ENCODE measurements at places on chromosomes 1 and 21.
A peak's percentile ranks its signal among the peaks of the same experiment; 100 is the strongest.

- DNase-seq = no peak
- no peaks in the 10 kb centered on the region for H3K36me3 ChIP-seq
- H3K4me1 ChIP-seq = peaks cover 20% of the 10 kb centered on the region
- H3K27me3 ChIP-seq = no peaks in the 10 kb centered on the region
- no peak overlapping the region for H3K4me3 ChIP-seq
Observed at GRCh38 chr1:232923739-232924386, 26.5 kb upstream of the NTPCR start.

- DNase-seq = no peak
- no peak overlapping the region for H3K4me3 ChIP-seq
- H3K4me1 ChIP-seq = peaks cover 23% of the 10 kb centered on the region
- H3K27me3 ChIP-seq = no peaks in the 10 kb centered on the region
- peak overlapping the region; percentile 14 for H3K27ac ChIP-seq
Observed at GRCh38 chr1:8560611-8561544, 243.0 kb downstream of the SLC45A1 start.

DNA sequence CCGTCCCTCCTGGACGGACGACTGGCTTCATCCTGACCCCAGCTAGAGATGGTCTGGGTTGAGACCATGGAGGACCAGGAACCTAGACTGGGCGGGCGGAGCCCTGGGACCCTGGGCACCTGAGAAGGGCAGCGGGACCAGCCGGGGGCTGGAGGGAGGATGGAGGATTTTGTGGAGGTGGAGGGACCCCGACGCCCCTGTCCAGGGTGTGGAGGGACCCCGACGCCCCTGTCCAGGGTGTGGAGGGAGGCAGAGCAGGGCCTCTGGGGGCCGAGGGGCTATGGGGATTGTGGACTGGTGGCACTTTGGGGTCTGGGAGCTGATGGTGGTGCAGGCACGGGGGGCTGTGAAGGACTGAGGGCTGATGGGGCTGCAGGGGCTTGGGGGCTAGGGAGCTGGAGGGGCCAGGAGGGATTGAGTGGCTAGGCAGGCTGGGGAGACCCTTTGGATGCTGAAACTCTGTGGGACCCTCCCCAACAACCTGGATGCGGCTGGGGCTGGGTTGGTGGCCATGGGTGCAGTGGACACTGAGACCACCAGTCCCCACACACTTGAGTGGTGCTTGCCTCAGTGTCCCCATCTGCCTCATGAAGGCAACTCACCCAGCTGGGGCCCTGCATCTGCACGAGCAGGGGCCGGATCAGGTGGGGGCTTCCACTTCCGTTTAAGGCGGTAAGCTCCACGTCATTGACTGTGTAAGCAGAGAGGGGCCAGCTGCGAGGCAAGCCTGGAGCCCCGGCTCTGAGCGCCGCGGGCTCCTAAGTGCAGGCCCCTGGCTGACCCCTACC, 7.4 kb downstream of the GJC2 start:
- no peak overlapping the region for H3K4me3 ChIP-seq
- no peak for DNase-seq
- H3K27ac ChIP-seq = no peak overlapping the region
- H3K36me3 ChIP-seq = no peaks in the 10 kb centered on the region

DNA sequence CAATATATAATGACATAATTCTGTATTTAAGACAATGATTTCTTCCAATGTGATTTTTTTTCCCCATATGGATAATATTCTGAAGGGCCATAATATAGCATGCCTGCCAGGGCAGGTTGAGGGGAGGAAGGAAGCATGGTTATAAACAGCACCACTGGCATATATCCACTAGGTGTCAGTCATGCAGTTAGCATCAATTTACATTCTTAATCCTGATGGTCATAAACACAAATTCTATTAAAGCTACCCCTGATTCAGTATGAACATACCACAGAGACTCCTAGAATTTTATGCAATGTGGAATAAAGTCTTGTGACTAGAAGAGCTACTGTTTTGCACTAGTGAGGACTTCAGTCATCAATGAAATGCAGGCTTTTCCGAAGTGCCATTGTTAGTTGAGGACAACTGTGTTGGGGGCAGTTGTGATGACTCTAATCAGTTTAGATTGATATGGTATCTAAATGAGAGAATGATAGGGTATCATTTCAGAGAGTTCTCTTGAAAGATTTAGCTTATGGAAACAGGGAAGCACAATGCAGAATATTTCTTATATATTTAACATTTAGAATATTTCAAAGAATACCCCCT, 342.7 kb upstream of the NR5A2 start:
- H3K4me3 ChIP-seq = no peak overlapping the region
- no peaks in the 10 kb centered on the region for H3K27me3 ChIP-seq
- peaks cover 30% of the 10 kb centered on the region for H3K4me1 ChIP-seq
- no peak overlapping the region for H3K27ac ChIP-seq

GRCh38 chr1:93123201-93123783, 44.2 kb downstream of the MTF2 start:
- no peak overlapping the region for H3K4me3 ChIP-seq
- no peaks in the 10 kb centered on the region for H3K4me1 ChIP-seq
- peaks cover 20% of the 10 kb centered on the region for H3K36me3 ChIP-seq
- no peak overlapping the region for H3K27ac ChIP-seq
- H3K27me3 ChIP-seq = no peaks in the 10 kb centered on the region

DNA sequence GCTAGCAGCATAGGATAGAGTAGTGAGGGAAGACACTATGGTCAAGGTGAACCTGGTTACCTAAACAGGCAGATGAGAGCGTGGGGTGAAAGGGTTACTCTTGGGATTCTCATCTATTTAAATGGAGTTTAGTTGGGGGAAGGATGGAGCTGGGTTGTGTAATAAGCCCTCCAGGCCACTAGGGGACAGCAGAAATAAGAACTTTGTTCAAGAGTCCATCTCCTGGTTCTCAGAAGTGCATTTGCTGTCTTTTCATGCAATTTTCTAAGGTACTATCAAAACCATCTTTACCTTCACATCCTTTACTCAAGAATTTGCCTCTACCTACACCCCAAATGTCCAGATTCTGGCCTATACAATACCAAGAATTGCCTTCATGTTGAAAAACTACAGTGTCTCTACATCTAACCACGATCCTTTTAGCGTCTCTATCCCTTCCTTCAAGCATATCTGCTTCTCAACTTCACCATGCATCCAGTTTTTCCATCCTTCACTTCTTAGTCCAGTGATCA, 28.0 kb downstream of the SLAMF1 start:
- no peak overlapping the region for H3K27ac ChIP-seq
- no peaks in the 10 kb centered on the region for H3K36me3 ChIP-seq
- DNase-seq = no peak
- peaks cover 2% of the 10 kb centered on the region for H3K27me3 ChIP-seq

- no peak overlapping the region for H3K27ac ChIP-seq
- H3K4me3 ChIP-seq = no peak overlapping the region
- DNase-seq = no peak
- H3K27me3 ChIP-seq = no peaks in the 10 kb centered on the region
- H3K36me3 ChIP-seq = no peaks in the 10 kb centered on the region
Observed at GRCh38 chr1:220363196-220363837, 91.1 kb upstream of the RAB3GAP2 start.

- peaks cover 58% of the 10 kb centered on the region for H3K27me3 ChIP-seq
- DNase-seq = no peak
- H3K4me1 ChIP-seq = peaks cover 11% of the 10 kb centered on the region
- H3K27ac ChIP-seq = no peak overlapping the region
Observed at GRCh38 chr1:162035241-162035640, 11.6 kb upstream of the OLFML2B start.

DNA sequence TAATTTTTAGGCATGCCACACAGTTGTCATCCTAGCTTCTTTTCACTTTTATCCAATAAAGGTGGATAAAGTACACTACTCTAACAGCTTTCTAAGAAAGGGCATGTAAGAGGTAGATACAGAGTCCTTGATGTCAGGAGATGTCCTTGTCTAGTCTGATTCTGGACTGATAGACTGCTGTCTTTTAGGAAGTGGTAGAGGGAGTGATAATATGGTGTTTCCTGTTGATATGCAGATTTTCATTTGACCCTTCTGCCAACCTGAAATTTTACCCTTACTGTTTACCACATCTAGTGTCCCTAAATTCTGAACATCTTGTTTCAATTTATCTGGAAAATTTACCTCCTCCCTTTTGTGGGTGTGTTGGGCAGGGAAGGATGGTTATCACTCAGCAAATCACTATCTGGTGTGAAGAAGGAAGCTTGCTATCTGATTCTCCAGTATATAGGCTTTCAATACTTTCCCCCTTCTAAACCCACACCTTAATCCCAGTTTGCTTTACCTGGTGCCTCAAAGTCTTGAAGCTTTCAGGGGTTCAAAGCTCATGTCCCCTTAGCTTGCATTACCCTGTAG, 354.9 kb upstream of the SNX7 start:
- H3K27ac ChIP-seq = no peak overlapping the region
- no peak overlapping the region for H3K4me3 ChIP-seq
- no peak for DNase-seq

DNA sequence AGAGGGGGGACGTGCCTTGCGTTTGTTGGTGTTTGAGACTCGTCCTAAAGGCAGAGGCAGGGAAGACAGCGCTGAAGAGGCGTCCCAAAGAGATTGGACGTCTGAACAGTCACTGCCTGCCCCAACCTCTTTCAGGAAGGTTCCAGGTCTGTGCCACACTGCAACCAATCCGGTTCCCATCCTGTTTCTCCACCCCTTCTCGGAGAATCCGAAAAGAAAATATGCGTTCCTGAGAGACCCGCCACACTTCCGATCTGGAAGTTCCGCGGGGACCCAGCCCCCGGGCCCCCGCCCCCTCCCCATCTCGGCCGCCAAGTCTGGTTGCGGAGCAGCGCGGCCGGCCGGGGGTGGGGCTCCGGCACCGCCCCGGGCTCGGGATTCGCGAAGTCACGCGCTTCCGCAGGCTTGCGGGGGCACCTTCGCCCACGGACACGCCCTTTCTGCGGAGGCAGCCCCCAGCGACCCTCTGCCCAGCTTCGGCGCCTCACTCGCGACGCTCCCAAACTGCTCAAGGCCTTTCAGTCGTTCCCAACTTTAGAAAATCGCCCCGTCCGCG, 124.5 kb upstream of the DPYD start:
- H3K27ac ChIP-seq = no peak overlapping the region
- no peak for DNase-seq
- H3K4me1 ChIP-seq = peaks cover 26% of the 10 kb centered on the region
- peak overlapping the region; percentile 65 for H3K4me3 ChIP-seq
- no peaks in the 10 kb centered on the region for H3K36me3 ChIP-seq
- H3K27me3 ChIP-seq = peaks cover 86% of the 10 kb centered on the region

GRCh38 chr1:233020426-233020825, 70.0 kb downstream of the NTPCR start:
- H3K4me3 ChIP-seq = no peak overlapping the region
- DNase-seq = no peak
- H3K4me1 ChIP-seq = peaks cover 33% of the 10 kb centered on the region
- peaks cover 11% of the 10 kb centered on the region for H3K27me3 ChIP-seq

DNA sequence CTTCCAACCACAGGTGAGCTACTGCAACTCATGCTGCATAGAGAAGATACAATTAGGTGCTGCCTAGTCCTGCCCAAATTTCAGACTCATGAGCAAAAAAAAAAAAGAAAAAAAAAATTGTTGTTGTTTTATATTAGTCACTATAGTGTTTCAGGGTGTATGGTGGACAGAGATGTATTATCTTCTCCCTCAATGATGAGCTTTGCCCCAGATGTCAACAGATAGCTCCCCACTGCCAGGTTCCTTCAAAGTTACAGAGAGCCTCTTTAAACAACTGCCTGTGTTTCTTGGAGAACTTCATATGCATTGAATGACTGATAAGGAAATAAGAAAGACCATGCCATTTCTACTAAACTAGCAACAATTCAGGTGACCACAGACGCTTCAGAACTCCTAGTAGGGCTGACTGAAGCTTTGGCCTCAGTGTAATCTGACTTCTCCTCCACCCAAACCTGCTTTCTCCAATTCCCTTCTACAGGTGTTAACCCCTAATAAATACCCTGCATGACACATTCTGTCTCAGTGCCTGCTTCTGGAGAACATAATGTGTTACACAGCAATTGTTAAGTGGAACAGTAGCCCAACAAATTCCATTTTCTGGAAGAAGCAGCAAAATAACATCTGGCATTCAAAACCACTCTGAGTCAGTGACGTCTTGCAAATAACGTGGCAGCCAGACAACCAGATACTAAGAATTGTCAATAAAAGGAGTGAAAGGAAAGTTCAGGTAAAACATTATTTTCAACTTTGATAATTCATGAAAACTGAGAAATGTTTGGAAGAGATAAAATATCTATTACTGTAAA, 147.7 kb downstream of the CDC42BPA start:
- H3K36me3 ChIP-seq = no peaks in the 10 kb centered on the region
- no peak overlapping the region for H3K27ac ChIP-seq
- no peak for DNase-seq
- no peak overlapping the region for H3K4me3 ChIP-seq
- H3K4me1 ChIP-seq = peaks cover 9% of the 10 kb centered on the region

DNA sequence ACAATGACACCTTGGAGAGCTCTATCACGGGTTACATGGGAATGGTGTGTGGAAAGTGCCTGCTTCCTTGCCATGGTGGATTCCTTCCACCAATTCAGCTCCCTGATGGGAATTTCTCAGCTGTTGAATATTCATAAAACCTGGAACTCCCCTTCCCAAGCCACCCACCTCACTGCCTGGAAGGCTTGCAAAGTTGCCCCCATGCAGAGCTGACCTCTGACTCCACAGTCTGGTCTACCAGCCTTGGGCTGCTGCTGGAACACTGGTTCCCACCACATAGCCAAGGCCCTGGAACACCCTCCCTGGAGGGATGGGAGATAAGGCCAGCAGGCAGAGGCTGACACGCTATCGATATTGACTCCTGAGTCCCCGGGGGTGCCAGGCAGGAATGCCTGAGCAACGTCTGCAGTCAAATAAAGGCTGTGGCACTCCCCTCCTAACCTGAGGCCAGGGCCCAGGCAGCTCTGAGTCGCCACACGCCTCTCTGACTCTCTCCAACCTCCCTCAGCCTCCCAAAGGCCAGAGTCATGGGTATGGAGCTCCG, 8.8 kb downstream of the CCDC24 start:
- no peak for DNase-seq
- H3K27ac ChIP-seq = no peak overlapping the region
- H3K27me3 ChIP-seq = no peaks in the 10 kb centered on the region
- no peak overlapping the region for H3K4me3 ChIP-seq
- H3K36me3 ChIP-seq = peaks cover 6% of the 10 kb centered on the region

DNA sequence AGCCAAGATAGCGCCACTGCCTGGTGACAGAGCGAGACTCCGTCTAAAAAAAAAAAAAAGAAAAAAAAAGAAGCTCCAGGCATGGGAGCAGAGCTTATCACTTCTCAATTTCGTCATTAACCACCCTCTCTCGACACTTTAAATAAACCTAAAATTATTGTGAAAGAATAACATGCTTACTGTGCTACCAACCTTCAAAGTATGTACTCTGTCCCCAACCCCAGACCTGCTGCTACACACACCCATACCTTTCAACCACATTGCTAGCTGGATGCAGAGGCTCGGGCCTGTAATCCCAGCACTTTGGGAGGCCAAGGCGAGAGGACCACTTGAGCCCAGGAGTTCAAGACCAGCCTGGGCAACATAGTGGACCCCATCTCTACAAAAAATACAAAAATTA, 38.7 kb downstream of the GNPAT start:
- no peak overlapping the region for H3K27ac ChIP-seq
- H3K4me3 ChIP-seq = no peak overlapping the region
- no peaks in the 10 kb centered on the region for H3K27me3 ChIP-seq
- H3K36me3 ChIP-seq = peaks cover 24% of the 10 kb centered on the region
- H3K4me1 ChIP-seq = no peaks in the 10 kb centered on the region
- no peak for DNase-seq
